Activated T-cell treated with anti-CD3 and anti-CD28 coated beads, Interleukin-2, amount 50 U/mL, for 48 hours (primary cell): ENCODE measurements at places on chromosomes 5 and 9.

DNA sequence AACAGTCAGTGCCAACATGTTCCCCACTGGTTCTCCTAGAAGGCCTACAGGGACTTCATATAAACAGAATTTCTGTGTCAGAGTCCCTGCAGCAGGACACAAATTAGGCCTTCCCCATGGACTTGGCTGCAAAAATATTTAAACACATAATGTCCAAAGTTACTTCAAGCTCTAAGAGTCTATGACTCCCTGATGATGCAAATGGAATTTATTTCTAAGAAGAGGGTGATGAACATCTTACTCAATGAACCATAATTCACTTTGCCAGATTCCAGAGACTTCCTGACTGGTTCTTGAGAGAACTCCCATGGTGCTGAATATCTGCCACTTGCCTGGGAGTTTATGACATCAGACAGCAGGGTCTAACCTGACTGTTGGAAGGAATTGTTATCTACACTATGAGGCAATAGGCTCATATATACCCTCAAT, 32.7 kb upstream of the ADRA1B start:
- no peak for DNase-seq

DNA sequence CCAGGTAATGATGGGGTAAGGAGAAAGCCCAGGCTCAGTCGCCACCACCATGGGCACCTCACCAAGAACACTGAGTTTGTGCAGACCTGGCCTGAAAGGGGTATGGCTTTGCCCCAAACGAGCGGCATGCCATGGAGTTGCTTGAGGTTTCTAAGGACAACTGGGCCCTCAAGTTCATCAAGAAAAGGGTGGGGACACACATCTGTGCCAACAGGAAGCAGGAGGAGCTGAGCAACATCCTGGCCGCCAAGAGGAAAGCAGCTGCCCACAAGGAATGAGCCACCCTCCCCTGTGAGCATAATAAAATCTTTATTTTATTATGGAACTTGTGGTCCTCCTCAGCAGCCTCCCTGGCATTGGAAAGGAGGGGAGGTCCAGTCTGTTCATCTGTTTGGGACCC, 23.8 kb downstream of the CD14 start:
- DNase-seq: no peak

DNA sequence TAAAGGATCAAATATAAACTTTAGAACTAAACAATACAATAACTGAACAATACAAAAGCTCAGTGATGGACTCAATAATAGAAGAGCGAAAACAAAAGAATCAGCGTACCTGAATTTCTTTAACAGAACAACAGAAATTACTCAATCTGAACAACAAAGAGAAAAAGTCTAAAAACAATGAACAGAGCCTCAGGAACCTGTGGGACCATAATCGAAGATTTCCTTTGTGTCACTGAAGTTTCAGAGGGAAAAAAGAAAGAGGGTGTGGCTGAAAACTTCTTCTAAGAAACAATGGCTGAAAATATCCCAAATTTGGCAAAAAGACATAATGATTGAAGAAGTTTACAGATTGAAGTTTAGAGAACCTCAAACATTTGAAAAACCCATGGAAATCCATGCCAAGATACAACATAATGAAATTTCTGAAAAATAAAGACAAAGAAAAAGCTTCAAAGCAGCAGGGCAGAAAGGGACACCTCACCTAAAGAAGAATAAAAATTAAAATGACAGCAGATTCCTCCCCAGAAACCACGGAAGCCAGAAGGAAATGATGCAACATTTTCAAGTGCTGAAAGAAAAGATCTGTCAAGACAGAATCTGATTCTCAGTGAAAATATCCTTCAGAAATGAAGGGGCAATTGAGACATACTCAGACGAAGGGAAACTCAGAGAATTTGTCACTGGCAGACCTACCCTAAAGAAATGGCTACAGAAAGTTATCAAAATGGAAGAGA, 288.8 kb downstream of the ARL15 start:
- no peak for DNase-seq

DNA sequence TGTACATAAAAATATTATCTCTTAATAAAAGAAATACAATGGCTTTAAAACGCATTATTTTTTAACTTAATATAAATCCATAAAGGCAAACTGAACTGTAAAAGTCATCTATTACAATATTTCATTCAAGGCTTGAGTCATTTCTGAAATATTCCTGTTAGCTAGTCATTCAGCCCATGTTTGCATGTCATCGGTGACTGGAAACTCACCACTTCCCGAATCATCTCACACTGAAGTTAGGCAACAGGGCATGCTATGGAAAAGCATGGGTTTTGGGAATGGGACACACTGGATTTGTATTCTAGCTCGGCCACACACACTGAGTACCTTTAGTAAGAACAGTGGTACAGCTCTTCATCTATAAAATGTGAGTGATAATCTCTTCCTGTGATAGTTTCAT, 691.1 kb upstream of the C9orf72 start:
- no peak for DNase-seq

DNA sequence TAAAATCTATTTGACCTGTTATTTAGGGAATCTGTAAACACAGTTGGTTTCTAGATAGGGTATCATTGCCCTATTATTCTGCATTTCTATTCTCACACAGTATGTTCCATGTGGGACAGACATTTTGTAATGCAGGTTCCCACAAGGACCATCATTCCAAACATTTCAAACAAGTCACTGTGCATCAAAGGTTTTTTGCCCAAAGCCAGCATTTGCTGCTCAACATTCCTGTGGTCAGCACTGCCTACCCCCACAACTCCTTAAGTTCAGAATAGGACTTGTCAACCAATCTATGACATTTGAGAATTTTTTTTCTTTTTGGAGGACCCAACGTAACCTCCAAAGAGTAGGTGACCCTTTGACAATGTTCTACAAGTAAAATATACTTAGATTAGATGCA, 95.7 kb downstream of the LPAR1 start:
- no peak for DNase-seq
